ENCODE measurements at places on chromosomes 5 and 9. TPM values are rescaled to one million over a fixed set of nuclear protein-coding genes. Genes with fewer than 3 reads are reported as not detected.

Gene KIF20A
- total RNA-seq, result not detected

DNA sequence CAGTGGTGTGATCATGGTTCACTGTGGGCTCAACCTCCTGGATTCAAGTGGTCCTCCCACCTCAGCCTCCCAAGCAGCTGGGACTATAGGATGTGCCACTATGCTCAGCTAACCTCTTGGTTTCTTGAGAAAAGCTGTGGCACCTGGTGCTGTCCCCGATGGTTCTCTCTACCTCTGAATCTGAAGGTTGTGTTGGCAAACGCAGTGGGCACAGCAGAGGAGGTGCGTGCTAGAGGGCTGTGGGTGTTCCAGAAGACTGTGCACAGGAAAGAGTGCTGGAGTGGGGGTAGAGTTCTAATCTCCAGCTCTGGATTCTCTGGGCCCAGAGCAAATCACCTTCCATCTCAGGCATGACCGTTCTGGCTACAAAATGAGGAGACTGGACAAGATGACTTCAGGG is 12.5 kb downstream of the RGS3 start:
- DNase-seq, result no peak
- H3K4me3 ChIP-seq, result no peak overlapping the region
- no peaks in the 10 kb centered on the region for H3K27me3 ChIP-seq
- no peak overlapping the region for H3K27ac ChIP-seq
- H3K36me3 ChIP-seq, result no peaks in the 10 kb centered on the region
- peaks cover 39% of the 10 kb centered on the region for H3K4me1 ChIP-seq

GRCh38 chr5:64853777-64854176 is 85.0 kb downstream of the CWC27 start:
- no peaks in the 10 kb centered on the region for H3K27me3 ChIP-seq
- H3K27ac ChIP-seq, result no peak overlapping the region
- no peaks in the 10 kb centered on the region for H3K4me1 ChIP-seq
- no peaks in the 10 kb centered on the region for H3K36me3 ChIP-seq
- DNase-seq, result no peak
- H3K4me3 ChIP-seq, result no peak overlapping the region

GRCh38 chr5:36875790-36876298 is 725 bp upstream of the NIPBL start:
- peaks cover 43% of the 10 kb centered on the region for H3K4me1 ChIP-seq
- no peaks in the 10 kb centered on the region for H3K36me3 ChIP-seq
- H3K27me3 ChIP-seq, result no peaks in the 10 kb centered on the region
- DNase-seq, result peak; percentile 92

- H3K4me1 ChIP-seq, result peaks cover 75% of the 10 kb centered on the region
- no peaks in the 10 kb centered on the region for H3K36me3 ChIP-seq
- no peaks in the 10 kb centered on the region for H3K27me3 ChIP-seq
- DNase-seq, result peak; percentile 77
- H3K27ac ChIP-seq, result peak overlapping the region; percentile 8
Observed at GRCh38 chr5:139296862-139297326, 3.4 kb downstream of the MATR3 start.

GRCh38 chr5:151123897-151124751 is 33.5 kb downstream of the ANXA6 start:
- peak overlapping the region; percentile 33 for H3K27ac ChIP-seq

Gene QRFP
- total RNA-seq, result not detected

DNA sequence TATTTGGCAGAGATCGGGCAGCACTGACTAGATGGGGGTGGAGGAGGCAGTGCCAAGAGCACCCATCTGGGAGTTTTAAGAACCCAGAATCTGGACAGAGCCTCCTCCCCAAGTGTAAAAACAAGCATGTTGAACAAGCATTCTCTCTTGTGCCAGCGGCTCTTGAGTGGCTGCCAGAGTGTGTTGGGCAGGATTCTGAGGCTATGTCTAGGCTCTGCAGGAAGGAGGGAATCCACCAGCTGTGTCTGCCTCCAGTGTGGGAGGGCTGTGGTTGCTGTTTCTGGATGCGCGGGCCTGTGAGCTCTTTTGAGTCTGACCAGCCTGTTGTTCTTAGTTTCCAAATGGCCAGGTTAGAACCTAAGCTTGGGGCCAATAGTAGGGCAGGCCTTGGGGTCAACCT is 39.8 kb downstream of the HMCN2 start:
- H3K27me3 ChIP-seq, result no peaks in the 10 kb centered on the region
- no peak for DNase-seq
- H3K27ac ChIP-seq, result peak overlapping the region; percentile 55
- no peak overlapping the region for H3K4me3 ChIP-seq

Gene FREM1
- 3.5 TPM for total RNA-seq

DNA sequence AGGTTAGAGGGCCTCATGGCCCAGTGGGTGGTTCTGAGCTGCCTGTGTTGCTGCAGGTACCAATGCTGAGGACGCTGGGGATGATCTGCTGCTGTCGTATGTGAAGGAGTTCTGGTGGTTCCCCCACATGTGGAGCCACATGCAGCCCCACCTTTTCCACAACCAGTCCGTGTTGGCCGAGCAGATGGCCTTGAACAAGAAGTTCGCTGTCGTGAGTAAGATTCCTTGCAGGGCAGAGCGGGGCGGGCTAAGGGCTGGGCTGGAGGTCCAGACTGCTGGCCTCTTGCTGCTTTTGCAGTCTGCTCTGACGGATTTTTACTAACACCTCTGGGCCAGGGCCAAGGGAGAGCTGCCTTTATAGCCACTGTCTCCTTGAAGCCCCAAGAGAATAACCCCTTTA is 26.9 kb downstream of the NDST1 start:
- no peak overlapping the region for H3K4me3 ChIP-seq
- H3K36me3 ChIP-seq, result peaks cover 75% of the 10 kb centered on the region
- H3K27ac ChIP-seq, result no peak overlapping the region
- H3K27me3 ChIP-seq, result no peaks in the 10 kb centered on the region
- peaks cover 17% of the 10 kb centered on the region for H3K4me1 ChIP-seq

- no peak overlapping the region for H3K27ac ChIP-seq
- no peak for DNase-seq
- H3K27me3 ChIP-seq, result no peaks in the 10 kb centered on the region
Observed at GRCh38 chr9:11874414-11874813, 818.8 kb upstream of the TYRP1 start.

Gene HTR1A
- total RNA-seq, result not detected

Gene VAV2
- 13.5 TPM for total RNA-seq

DNA sequence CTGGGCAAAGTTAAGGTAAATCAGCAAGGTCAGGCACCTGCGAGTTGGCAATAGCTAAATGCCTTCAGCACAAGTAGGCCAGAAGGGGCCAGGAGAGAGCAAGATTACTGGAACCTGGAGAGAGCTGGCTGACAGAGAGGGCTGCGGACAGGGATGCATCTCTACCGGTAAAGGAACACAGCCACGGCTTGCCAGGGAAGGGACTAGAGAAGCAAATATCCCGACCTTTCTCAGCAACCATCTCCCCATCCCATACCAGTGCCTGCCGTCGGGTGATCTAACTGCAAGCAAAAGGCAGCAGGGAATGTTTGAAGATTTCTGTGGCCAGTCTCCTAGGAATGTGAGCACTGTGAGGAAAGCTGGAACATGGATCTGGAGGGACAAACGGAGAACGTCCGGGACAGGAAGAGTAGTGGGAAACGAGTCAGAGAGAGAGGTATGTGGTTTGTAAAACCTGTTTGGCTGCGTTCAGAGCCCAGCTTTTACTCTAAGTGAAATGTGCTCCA is 15.9 kb upstream of the ABLIM3 start:
- no peaks in the 10 kb centered on the region for H3K36me3 ChIP-seq
- no peak overlapping the region for H3K27ac ChIP-seq
- no peaks in the 10 kb centered on the region for H3K4me1 ChIP-seq
- DNase-seq, result peak; percentile 90
- no peak overlapping the region for H3K4me3 ChIP-seq

- peaks cover 37% of the 10 kb centered on the region for H3K4me1 ChIP-seq
- DNase-seq, result no peak
- H3K4me3 ChIP-seq, result no peak overlapping the region
- H3K27ac ChIP-seq, result no peak overlapping the region
- H3K27me3 ChIP-seq, result no peaks in the 10 kb centered on the region
- H3K36me3 ChIP-seq, result no peaks in the 10 kb centered on the region
Observed at GRCh38 chr5:127673117-127673800, 24.4 kb downstream of the CTXN3 start.

- H3K27ac ChIP-seq, result no peak overlapping the region
- no peak for DNase-seq
- H3K36me3 ChIP-seq, result peaks cover 35% of the 10 kb centered on the region
- H3K4me3 ChIP-seq, result no peak overlapping the region
- H3K4me1 ChIP-seq, result peaks cover 36% of the 10 kb centered on the region
Observed at GRCh38 chr5:113054899-113055298, 78.3 kb downstream of the DCP2 start.

DNA sequence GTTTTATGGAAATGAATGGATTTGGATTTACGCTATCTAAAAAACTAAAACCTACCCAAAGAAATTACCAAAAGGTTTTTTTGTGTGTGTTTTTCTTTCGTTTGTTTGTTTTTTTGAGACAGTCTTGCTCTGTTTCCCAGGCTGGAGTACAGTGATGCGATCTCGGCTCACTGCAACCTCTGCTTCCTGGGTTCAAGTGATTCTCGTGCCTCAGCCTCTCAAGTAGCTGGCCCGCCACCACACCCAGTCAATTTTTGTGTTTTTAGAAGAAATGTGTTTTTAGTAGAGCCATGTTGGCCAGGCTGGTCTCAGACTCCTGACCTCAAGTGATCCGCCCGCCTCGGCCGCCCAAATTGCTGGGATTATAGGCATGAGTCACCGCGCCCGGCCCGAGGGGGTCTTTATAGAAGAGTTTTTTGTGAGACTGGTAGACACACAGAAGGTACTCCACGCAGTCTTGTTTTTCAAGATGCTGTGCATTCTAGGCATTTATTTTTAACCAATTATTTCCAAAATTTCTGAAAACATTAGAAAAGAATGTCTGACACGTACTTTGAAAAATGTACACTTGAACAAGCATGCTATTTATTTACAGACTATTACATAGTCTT is 75.7 kb downstream of the NR6A1 start:
- peaks cover 11% of the 10 kb centered on the region for H3K4me1 ChIP-seq
- DNase-seq, result no peak
- H3K4me3 ChIP-seq, result no peak overlapping the region
- H3K27ac ChIP-seq, result no peak overlapping the region
- no peaks in the 10 kb centered on the region for H3K36me3 ChIP-seq
- H3K27me3 ChIP-seq, result no peaks in the 10 kb centered on the region

DNA sequence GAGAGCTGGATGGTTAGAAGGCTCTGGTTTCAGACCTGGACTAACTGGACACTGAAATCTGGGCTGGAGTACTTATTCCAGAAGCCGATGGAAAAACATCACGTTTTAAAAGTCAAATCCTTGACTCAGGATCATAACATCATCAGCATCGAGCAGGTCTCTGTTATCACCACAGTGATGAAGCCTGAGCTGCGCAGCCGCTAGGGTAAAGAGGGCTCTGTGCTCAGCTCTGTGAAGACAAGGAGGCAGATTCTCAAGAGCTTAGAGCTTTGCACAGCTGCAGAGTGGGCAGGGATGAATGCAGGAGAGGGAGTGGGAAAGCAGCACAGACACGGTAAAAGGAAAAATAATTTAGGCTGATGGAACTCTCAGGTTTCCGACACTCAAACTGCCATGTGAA is 208.8 kb upstream of the TAS2R1 start:
- no peak overlapping the region for H3K27ac ChIP-seq
- no peaks in the 10 kb centered on the region for H3K27me3 ChIP-seq
- no peak overlapping the region for H3K4me3 ChIP-seq
- H3K36me3 ChIP-seq, result no peaks in the 10 kb centered on the region
- DNase-seq, result peak; percentile 77

Gene PAEP
- not detected for total RNA-seq

GRCh38 chr5:149519601-149520000 is 31.6 kb downstream of the CSNK1A1 start:
- DNase-seq, result no peak
- H3K36me3 ChIP-seq, result peaks cover 9% of the 10 kb centered on the region
- H3K4me3 ChIP-seq, result no peak overlapping the region
- peaks cover 74% of the 10 kb centered on the region for H3K4me1 ChIP-seq
- H3K27ac ChIP-seq, result peak overlapping the region; percentile 50

DNA sequence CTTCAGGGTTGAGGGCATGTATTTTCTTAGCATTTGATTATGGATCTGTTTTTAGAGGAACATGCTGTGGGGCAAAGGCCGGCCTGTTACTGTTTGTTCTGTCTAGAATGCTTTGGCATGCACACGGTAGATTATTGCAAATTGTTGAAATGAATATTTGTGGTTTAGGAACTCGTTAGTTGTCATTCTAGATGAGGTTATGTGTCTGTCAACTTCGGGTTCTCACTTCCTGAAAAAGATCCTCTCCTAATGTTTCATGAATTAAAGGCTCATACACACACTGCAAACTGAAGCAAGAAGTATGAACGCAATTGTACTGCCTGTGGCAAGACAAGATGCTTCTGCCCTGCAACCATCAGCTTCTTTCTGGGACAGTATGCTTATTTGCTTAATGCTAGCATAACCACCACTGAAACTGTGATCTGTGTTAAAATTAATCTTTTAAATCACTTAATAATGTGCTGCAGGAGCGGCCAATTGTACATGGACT is 99.6 kb downstream of the BASP1 start:
- no peaks in the 10 kb centered on the region for H3K36me3 ChIP-seq
- no peaks in the 10 kb centered on the region for H3K27me3 ChIP-seq
- no peak overlapping the region for H3K27ac ChIP-seq

Gene SOHLH1
- not detected for total RNA-seq

DNA sequence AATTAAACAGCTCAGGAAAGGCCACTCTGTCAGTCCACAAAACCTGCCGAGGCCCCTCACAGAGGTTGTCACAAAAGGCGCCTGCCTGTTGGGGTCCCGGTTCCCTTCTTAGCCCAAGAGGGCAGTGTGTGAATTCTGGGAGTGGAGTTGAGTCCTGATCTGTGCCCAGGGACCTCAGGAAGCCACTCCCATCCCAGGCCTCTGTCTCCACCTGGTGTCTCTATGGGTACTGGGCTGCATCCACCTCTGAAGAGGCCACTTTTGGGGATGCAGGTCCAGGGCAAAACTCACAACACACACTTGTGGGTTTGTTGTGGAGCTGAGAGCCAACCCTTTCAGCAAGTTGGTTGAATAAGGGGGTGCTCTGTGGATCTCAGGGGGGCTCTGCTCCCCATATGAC is 74.3 kb upstream of the STXBP1 start:
- no peak for DNase-seq
- peaks cover 47% of the 10 kb centered on the region for H3K4me1 ChIP-seq
- H3K27me3 ChIP-seq, result no peaks in the 10 kb centered on the region
- no peak overlapping the region for H3K27ac ChIP-seq
- H3K4me3 ChIP-seq, result no peak overlapping the region

Gene SEC16A
- total RNA-seq, result 43.2 TPM

Gene PRR16
- total RNA-seq, result 9.1 TPM

Gene LRRC19
- not detected for total RNA-seq

Gene PDGFRB
- total RNA-seq, result 183 TPM

DNA sequence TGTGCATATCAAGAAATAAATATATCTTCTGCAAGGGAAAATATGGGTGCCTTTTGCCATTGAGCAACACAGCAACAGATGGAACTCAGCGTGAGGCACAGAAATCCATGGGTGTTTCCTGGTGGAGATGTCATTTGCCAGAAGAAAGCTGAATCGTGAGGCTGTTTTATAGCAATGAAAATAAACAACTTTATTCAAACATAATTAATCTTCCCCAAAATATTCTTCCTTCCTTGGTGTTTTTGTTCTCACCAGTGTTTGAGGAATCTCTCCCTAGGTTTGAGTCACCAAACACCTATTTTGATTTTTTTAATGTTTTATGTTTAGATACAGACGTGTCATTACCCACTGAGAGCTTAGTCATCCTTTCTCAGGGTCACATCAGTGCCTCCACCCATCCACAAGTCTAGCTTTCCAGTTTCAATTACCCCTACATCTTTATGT is 65.8 kb upstream of the PAPPA start:
- H3K4me1 ChIP-seq, result peaks cover 15% of the 10 kb centered on the region
- H3K36me3 ChIP-seq, result no peaks in the 10 kb centered on the region
- H3K4me3 ChIP-seq, result no peak overlapping the region
- no peaks in the 10 kb centered on the region for H3K27me3 ChIP-seq

Gene PCDHB10
- total RNA-seq, result 5.3 TPM

Data from esophagus muscularis mucosa (tissue), 4 donors.